ENCODE measurements at places on chromosomes 1 and 21. TPM values are rescaled to one million over a fixed set of nuclear protein-coding genes. Genes with fewer than 3 reads are reported as not detected.

COPA gene
- 86.3 TPM for total RNA-seq

PIK3C2B gene
- total RNA-seq = 8.7 TPM

FAAH gene
- 0.77 TPM for total RNA-seq

LCE1E gene
- not detected for total RNA-seq

NRIP1 gene
- 20.2 TPM for total RNA-seq

NBPF10 gene
- total RNA-seq = 0.49 TPM

PLEKHA6 gene
- 22.2 TPM for total RNA-seq

All from A549 treated with RU486 at 1 μM for 4 hours (cell line).